Stimulated activated CD4-positive, alpha-beta T cell treated with anti-CD3 and anti-CD28 coated beads, TNF-alpha, amount 100 ng/mL, for 1 hour (primary cell): ENCODE measurements at places on chromosomes 16 and 17.

GRCh38 chr17:81537856-81538555, 9.8 kb downstream of the FSCN2 start:
- no peak for DNase-seq

GRCh38 chr17:75115555-75115954, 5.8 kb downstream of the ARMC7 start:
- no peak for DNase-seq

- DNase-seq: peak; percentile 16
These were observed at the start of gene HSD11B2 for GRCh38 chr16:67430977-67431774. Gene HSD11B2 (plus strand): TSS chr16:67431121. CDS start chr16:67431249, 128 bp downstream.

DNA sequence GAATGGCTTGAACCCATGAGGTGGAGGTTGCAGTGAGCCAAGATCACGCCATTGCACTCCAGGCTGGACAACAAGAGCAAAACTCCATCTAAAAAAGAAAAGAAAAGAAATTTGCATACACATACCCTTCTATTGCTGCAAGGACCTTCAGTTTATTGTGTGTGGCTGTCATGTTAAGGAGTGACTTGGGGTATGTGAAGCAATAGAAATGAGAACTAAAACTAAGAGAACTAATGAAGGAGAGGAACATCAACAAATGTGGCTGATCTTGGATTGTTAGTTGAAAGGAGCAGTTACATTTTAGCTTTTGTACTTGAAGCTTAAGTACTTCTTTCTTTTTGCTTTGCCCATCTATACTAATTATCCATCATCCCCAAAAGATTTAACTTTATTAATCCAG, 12.7 kb upstream of the NSRP1 start:
- DNase-seq: no peak

GRCh38 chr17:35315283-35315682, 58.1 kb downstream of the SLFN11 start:
- no peak for DNase-seq

DNA sequence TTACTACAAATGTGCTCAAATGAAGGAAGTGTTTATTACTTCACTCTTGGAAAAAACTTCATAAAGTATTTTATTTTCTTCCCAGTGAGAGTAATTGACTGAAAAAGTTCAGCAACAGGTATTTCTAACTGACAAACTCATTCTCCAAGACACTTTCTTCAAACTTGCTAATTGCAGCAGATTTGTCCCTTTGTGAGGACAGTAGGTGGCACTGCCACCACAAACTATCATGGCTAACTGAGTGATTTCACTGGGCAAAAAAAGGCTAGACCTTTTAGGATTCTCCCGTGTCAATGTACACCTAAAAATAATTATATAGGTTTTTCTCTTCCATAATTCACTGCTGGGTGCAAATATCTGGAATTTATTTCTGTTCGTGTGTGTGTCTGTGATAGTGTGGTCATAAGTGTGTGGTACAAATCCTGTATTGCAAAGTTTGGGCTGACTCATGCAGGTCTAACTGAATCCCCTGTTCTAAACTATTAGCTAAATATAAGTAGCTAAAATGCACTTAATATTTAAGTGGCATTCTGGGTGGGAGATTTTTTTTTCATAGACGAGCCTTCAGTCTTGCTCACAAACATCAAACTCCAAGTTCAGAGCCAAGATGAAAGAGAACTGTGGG, 3.9 kb downstream of the HS3ST3A1 start:
- DNase-seq: no peak

DNA sequence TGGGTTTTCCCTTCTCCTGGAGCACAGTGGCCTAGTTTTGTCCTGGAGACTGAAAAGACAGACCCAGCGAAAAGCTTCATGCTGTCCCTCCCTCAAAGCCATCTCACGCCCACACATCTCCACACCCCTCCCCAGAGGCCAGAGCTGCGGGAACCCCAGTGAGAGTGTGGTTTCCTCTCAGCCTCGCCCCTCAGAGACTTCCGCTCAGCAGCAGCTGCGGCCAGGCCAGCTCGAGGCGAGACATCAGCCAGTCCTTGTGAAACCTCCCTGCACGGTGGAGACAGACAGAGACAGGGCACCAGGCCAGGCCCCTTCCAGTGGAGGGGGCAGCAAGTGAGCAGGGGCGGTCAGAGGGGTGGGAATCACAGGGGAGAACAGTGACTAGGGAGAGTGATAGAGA, 77.0 kb upstream of the TNRC6C start:
- DNase-seq: no peak

DNA sequence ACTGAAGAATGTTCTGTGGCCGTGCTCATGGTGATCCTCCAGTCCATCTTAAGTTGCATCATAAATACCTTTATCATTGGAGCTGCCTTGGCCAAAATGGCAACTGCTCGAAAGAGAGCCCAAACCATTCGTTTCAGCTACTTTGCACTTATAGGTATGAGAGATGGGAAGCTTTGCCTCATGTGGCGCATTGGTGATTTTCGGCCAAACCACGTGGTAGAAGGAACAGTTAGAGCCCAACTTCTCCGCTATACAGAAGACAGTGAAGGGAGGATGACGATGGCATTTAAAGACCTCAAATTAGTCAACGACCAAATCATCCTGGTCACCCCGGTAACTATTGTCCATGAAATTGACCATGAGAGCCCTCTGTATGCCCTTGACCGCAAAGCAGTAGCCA, 36.8 kb upstream of the KCNJ2 start:
- DNase-seq: no peak

DNA sequence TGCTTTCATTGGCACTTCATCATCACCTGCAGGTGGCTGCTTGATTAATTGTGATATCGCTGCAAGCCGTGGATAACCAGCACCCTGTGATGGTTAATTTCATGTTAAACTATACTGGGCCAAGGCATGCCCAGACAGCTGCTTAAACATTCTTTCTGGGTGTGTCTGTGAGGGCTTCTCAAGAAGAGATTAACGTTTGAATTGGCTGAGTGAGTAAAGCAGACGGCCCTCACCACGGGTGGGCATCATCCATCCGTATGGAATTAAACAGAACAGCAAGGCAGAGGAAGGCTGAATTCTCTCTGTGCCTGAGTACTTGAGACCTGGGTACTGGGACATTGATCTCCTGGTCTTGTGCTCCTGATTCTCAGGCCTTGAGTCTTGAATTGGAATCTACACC, 7.1 kb upstream of the ZNF213 start:
- DNase-seq: no peak

GRCh38 chr17:15660077-15660476, 24.0 kb downstream of the TRIM16 start:
- no peak for DNase-seq

DNA sequence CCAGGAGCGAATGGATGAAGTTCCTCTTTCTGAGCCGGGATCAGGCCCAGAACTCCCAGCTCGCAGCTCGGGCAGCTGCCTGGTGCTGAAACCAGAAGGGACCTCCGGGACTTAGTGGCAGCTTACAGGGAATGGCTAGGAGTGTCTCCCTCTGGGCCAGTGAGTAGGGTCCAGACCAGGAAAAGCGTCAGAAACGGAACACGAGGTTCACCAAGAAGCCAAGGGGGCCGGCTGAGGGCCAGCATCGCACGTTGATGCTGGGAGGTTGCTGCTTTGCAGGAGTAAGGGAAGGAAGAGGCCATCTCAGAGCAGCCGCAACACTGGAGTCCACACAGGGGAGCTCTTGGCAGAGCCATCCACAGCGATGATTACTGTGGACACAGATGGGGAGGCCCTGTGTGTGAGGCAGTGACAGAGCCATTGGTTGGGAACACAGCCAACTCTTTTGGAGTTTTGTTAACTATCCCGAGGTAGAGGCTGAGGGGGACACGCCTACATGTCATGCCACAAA, 74.0 kb upstream of the CREBBP start:
- no peak for DNase-seq

GRCh38 chr17:44219616-44220212, at the start of gene UBTF:
Gene UBTF (minus strand): TSS chr17:44219675. CDS start chr17:44218229, 1,446 bp downstream.
- peak; percentile 53 for DNase-seq

DNA sequence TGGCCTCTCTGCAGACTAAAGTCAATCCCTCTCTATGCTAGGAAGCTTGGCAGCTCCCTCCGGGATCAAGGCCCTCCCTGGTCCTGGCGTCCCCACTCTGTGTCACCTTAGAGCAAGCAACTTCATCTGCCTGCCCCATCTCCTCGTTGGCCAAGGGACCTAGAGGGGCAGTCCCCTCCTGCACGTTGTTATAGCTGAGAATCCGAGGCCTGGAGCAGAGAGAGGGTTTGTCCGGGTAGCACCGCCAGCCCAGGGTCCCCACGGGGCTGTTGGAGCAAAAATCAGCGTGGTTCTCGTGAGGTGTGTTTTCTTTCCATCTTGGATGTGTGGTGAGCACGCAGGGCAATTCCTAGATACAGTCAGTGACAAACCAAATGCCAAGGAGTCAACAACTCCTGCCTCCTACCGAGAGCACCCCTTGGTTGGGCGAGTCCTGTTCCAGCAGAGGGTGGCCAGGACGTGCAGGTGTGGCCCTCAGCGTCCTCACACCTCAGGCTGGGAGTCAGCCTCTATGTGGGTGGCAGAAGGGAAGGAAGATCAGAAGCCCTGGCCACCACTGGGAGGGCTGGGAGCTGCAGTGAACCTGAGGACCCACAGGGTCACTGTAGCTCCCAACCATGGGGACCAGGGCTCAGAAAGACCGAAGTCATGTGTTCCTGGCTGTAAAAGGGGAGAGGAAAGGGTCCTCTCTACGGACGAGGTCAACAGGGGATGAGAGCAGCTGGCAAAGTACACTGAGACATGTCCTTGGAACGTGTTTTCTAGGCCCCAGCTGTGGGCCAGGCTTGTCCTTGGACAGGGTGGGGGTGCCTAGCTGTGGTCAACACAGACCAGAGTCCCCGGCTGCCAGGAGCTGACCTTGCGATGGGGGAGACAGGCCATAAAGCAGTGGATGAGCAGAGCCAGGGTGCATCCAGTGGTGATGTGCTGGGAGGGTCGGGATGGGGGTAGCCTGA, 85.6 kb upstream of the CIBAR2 start:
- DNase-seq: no peak

DNA sequence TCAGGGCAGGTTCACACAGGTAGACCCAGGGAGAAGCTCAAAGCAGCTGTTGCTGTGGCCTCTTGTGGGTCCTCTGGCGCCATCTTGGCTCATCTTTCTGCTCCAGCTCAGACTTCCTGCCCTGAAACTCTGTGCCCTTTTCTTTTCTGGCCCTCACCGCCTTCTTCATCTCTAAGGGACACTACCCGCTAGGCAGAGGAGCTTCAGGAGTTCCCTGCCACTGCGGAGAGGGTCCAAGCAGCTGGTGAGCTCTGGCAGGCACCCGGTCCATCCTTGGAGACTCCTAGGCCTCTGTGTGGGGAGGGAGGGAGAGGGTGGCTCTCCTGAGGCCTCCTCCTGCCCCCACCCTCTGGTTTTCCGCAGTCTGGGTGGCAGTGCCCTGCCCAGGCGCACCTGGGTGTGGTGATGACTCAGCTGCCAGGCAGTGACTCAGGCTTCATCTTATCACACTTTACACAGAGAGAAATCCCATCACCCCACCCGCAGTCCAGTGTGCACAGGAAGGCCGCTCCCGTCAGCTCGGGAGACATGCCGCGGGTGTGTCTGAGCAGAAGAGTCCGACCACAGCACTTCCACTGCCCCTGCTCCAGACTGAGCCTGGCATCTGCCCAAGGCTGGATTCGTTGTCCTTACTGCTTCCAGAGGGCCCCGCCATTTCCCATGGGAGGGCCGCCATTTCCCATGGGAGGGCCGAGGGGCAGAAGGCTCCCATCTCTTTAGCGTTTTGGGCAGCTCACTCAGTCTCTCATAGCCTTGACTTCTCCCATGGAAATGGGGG, 7.3 kb downstream of the NT5C start:
- DNase-seq: no peak

GRCh38 chr16:1945559-1946391, 2.8 kb upstream of the MSRB1 start:
- DNase-seq: no peak

DNA sequence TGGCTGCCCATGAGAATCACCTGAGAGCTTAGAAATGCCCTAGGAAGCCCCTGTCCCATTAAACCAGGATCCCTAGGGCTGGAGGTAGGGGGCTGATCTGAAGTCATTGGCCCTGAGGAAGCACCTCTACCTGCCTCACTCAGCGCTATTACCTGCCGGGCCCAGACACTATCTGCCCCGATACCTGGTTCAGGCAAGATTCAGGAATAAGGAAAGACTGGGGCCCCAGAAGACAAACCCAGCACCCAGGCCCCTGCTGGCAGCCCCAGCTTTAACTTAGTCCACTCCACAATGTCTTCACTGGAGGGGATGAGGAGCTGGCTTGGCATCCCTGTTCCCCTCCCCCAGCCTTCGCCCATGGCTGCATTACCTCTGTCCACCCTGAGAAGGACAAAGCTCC, 126.3 kb downstream of the GAS7 start:
- no peak for DNase-seq

DNA sequence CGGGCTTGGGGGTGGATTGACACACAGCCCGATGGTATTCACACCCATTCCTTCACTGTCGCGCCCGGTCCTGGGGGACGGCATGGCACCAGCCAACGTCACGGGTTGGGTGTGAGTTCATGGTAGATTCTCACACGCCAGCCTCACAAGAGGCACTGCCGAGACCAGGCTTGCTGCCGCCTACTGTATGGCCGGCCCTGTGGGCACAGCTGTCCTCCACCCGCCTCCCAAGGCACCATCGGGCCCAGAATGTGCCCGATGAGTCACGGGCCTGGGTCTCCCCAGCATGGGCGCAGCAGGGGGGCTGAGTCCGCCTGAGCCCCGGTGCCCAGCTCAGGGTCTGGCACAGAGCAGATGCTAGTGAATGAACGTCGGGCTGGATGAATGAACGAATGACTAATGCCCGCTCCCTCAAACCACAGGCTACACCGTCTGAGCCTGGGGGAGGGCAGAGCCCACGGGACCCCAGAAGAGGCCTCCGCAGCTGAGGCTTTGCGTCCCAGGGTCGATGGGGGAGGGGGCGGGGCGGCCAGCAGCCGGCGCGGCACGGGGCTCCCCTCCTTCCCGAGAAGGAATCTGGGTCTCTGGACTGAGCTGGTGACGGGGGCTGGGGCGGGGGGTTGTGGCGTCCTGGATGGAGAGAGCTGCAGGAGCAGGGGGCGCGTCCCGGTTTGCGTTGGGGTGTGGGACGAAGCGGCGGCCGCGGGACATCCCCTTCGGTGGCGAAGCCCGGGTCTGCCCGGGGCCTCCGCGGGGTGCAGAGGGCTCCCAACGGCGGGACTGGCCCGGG, 829 bp downstream of the PITPNM3 start:
- DNase-seq: no peak

DNA sequence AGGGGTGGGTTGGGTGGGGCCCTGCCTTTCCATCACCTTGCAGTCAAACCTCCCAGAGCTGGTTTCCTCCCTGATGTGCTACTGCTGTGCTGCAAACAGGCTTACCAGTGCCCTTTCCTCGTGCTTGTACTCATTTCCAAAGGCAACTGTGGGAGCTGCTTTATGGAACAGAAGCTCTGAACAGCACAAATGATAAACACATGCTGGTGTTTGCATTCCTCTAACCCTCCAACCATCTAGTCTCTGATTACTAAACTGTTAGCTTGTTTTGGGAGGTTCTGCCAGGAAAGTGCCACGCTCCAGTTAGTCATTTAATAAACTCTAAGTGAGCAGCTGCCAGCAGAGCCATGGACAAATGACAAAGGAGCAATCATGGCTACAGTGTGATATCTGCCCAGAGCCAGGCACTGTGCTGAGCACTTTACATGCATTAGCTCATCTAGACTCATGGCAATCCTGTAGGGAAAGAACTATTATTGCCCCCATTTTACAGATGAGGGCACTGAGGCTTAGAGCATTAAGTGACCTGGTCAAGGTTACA, 110.4 kb downstream of the VAT1L start:
- no peak for DNase-seq
